SJCRH30 (cell line): ENCODE measurements at places on chromosomes 1 and 21.
A peak's percentile ranks its signal among the peaks of the same experiment; 100 is the strongest.

DNA sequence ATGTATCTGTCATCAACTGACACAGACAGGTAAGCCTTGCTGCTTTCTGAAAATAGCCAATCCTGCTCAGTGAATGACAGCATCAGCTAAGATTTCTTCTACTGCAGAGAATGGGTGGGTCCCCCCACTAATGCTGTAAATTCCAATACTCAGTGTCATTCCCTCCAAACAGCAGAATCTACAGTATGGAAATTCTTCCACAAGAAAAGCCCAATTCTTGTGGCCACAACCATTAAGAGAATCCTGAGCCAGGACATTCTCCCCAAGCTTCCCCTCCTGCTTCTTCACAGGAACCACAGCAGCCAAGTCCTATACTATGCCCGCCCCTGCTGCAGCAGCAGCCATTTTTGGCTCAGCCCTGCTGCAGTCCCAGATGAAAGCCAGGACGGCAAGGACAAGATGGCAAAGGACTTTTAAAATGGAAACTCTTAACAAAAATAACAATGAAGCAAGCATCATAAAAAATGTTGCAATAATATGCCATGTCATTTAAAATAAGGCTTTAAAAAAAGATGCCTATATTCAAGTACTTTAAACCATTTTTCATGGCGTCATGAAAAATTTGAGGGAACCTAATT lies 26.8 kb downstream of the EIF4G3 start:
- peak; percentile 52 for DNase-seq

- no peak for DNase-seq
Observed at GRCh38 chr1:196655071-196655470, 3.2 kb downstream of the CFH start.

- peak; percentile 20 for DNase-seq
Observed at GRCh38 chr1:98325646-98326440, 335.7 kb upstream of the SNX7 start.

DNA sequence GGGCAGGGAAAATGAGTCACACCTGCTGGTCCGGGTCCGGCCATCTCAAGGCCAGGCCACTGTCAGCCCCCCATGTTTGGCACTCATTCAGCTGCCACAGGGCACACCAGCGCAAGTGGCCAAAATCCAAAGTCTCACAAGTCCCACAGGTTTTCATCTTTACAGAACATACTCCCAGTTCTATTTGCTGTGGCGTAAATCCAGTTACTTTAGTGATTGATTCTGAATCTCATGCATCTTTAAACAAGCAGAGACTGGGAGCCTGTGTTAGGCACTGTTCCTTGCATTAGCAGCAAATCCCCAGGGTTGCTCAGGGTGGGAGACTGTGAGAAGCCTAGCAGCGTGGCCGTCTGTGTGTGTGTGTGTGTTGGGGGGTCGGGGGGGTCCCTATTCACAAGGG lies 1.1 kb upstream of the SLC2A5 start:
- DNase-seq: no peak
